ENCODE measurements at places on chromosomes 4 and X. TPM values are rescaled to one million over a fixed set of nuclear protein-coding genes. Genes with fewer than 3 reads are reported as not detected.

PROM1 gene
- 0.53 TPM for total RNA-seq

DIPK2B gene
- total RNA-seq: not detected

BEX4 gene
- 1.7 TPM for total RNA-seq

ENPEP gene
- 0.06 TPM for total RNA-seq

SORCS2 gene
- 5.8 TPM for total RNA-seq

TADA2B gene
- 17.9 TPM for total RNA-seq

CNKSR2 gene
- total RNA-seq: 2.2 TPM

ADAMTS3 gene
- not detected for total RNA-seq

ANOS1 gene
- 0.06 TPM for total RNA-seq

ZFX gene
- total RNA-seq: 10.7 TPM

LDOC1 gene
- total RNA-seq: 103 TPM

XPNPEP2 gene
- not detected for total RNA-seq

SMIM10L2A gene
- total RNA-seq: 0.22 TPM

SOX3 gene
- not detected for total RNA-seq

ZXDA gene
- 1.2 TPM for total RNA-seq

CCNA2 gene
- total RNA-seq: 46.7 TPM

RASSF6 gene
- total RNA-seq: 0.71 TPM

NPY2R gene
- not detected for total RNA-seq

CYP4V2 gene
- 2.9 TPM for total RNA-seq

PDCL2 gene
- not detected for total RNA-seq

SASH3 gene
- total RNA-seq: not detected

SPANXA2 gene
- not detected for total RNA-seq

REPS2 gene
- 1.3 TPM for total RNA-seq

NOX1 gene
- 0.08 TPM for total RNA-seq

SMIM10 gene
- total RNA-seq: not detected

PITX2 gene
- total RNA-seq: 0.46 TPM

CHRDL1 gene
- 0.05 TPM for total RNA-seq

DRP2 gene
- 0.19 TPM for total RNA-seq

DACH2 gene
- not detected for total RNA-seq

NXF3 gene
- total RNA-seq: not detected

FRAS1 gene
- total RNA-seq: 3.2 TPM

BEND2 gene
- total RNA-seq: not detected

NELFA gene
- 23.9 TPM for total RNA-seq

PLP1 gene
- not detected for total RNA-seq

DCLK2 gene
- total RNA-seq: 8.0 TPM

PCDH7 gene
- total RNA-seq: 0.07 TPM

XK gene
- total RNA-seq: 0.43 TPM

NMU gene
- 0.52 TPM for total RNA-seq

WDR17 gene
- 1.8 TPM for total RNA-seq

HSD17B13 gene
- total RNA-seq: 0.05 TPM

MCF2 gene
- not detected for total RNA-seq

DDX60 gene
- total RNA-seq: 2.6 TPM

STIM2 gene
- total RNA-seq: 9.5 TPM

MAGEA3 gene
- 3.9 TPM for total RNA-seq

QRFPR gene
- 0.06 TPM for total RNA-seq

SLIT2 gene
- total RNA-seq: 0.02 TPM

LRP2BP gene
- total RNA-seq: 0.27 TPM

STAP1 gene
- total RNA-seq: not detected

LRAT gene
- total RNA-seq: 0.07 TPM

PCDH18 gene
- total RNA-seq: not detected

MAGEA2 gene
- total RNA-seq: not detected

SLC16A2 gene
- total RNA-seq: 20.8 TPM

PF4V1 gene
- not detected for total RNA-seq

ZNF185 gene
- 6.6 TPM for total RNA-seq

GPR143 gene
- 0.42 TPM for total RNA-seq

SSX4 gene
- total RNA-seq: not detected

STARD8 gene
- total RNA-seq: 1.6 TPM
